RPMI8226 (cell line): ENCODE measurements at places on chromosomes 7 and 10.

GRCh38 chr7:152307902-152308301, 127.9 kb downstream of the KMT2C start:
- DNase-seq = no peak

GRCh38 chr7:2476776-2477446, 713 bp upstream of the GRIFIN start:
- DNase-seq = no peak

GRCh38 chr10:70335246-70335613, 47.2 kb downstream of the LRRC20 start:
- no peak for DNase-seq

DNA sequence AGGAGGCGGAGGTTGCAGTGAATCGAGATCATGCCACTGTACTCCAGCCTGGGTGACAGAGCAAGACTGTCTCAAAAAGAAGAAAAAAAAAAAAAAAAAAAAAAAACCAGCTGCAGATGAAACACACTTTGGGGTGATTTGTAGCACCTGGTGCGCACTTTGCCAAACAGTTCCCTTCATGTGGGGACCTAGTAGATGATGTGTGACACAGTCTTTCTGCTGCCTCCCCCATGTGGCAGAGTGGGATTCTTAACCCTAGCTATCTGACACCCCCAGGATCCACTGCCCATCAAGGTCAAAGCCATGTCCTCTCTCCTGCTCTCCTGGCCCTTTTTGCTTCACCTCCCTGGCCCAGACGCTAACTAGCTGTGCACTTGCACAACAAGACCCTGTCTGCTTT, 52.1 kb upstream of the PDZD8 start:
- no peak for DNase-seq

DNA sequence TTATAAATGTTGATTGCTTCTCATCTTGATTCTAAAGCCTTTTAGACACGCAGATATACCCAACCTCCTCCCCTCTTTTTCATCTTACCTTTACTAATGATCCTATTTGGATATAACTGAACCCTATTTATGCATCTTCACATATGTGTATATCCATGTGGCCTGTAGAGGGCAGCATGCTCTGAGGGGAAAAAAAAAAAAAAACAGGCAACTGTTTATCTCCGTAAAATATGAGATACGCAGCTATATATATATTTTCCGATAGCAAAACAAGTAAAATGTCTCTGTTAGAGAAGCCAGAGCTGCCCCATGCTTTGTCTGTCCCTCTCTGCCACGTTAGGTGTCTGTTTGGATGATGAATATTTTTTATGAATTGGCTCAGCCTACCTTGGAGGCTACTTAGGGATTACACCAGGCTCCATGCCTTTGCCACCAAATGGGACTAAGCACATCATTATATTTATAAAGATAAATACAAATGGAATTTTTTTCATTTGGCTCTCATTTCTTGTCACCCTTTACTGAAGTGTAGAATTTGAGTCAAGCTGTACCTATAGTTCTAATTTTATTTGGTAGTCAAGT, 174.8 kb upstream of the FZD1 start:
- DNase-seq = peak; percentile 16

DNA sequence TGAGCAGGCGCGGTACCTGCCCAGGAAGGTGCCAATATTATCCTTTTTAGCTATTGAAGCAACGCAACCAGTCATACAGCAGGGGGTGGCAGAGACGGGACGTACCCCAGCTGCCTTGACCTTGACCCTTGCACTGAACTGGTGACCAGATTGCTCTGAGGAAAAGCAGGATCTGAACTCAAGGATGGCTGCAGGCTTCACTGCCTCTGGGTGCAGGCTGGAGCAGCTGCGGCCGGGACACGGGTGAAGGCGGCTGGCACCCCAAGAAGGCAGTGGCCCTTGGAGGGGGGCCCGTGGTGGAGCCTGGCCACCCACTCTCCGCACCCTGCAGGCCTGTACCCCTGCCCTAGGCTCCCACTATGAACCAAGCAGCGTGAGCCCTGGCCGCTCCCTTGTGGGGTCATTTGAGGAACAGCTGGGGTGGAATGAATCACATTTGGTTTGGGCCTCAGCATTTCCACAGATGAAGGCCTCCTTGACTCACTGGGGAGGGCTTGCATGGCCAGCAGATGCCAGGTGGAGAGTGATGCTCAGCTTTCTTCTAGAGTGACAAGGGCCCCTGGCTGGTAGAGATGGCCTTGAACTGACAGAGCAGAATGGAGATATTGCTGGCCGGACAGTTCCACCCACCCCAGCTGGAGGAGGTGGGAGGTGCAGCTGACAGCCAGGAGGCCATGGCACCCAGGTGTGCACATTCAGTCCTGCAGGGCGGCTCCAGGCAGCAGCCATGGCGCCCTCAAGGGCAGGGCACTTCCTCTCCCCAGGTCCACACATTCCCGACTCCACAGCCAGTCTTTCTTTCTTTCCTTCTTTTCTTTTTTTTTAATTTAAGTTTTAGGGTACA, 218.7 kb downstream of the WDR37 start:
- DNase-seq = no peak

- peak; percentile 52 for DNase-seq
These were observed 655 bp downstream of the LMTK2 start for GRCh38 chr7:98107313-98107721.

- no peak for DNase-seq
These were observed 9.9 kb upstream of the IGFBP3 start for GRCh38 chr7:45930967-45931366.
